ENCODE measurements at places on chromosomes 12 and 14.

- no peak for DNase-seq
Measured at GRCh38 chr14:57122129-57122528, 146.6 kb downstream of the EXOC5 start.

- no peak for DNase-seq
Measured at GRCh38 chr14:52227619-52228222, 39.8 kb upstream of the PTGDR start.

DNA sequence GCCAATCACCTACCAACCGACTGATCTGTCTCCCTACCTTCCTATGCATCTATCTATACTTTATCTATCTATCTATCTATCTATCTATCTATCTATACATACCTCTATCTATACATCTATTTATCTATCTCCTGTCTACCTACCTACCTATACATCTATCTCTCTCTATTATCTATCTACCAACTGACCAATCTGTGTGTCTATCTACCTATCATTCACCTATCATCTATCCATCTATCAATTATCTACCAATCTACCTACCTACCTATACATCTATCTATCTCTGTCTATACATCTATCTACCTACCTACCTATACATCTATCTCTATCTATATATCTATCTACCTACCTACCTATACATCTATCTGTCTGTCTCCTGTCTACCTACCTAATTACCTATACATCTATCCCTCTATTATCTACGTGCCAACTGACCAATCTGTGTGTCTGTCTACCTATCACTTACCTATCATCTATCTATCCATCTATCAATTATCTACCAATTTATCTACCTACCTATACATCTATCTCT lies 3.5 kb downstream of the DNAH10 start:
- DNase-seq: no peak

DNA sequence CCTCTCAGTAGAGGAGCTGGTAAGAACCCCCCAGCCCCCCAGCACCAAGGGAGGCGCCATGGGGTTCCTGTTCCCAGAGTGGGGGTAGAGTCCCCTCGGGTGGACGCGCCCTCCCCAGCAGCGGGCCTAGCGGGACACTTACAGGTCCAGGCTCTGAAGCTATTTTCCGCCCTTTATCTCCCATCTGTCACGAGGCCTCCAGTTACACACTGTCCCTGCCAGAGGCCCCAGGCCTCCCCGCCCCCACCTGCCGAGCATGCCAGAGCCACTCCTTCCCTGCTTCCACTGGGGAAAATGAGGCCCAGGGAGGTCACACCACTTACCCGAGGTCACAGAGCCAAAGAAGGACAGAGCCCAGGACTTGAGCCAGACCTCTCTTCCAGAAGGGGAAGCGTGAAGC lies 3.1 kb downstream of the C14orf180 start:
- DNase-seq: no peak

GRCh38 chr12:87444039-87444438 lies 585.2 kb downstream of the C12orf50 start:
- DNase-seq: no peak

DNA sequence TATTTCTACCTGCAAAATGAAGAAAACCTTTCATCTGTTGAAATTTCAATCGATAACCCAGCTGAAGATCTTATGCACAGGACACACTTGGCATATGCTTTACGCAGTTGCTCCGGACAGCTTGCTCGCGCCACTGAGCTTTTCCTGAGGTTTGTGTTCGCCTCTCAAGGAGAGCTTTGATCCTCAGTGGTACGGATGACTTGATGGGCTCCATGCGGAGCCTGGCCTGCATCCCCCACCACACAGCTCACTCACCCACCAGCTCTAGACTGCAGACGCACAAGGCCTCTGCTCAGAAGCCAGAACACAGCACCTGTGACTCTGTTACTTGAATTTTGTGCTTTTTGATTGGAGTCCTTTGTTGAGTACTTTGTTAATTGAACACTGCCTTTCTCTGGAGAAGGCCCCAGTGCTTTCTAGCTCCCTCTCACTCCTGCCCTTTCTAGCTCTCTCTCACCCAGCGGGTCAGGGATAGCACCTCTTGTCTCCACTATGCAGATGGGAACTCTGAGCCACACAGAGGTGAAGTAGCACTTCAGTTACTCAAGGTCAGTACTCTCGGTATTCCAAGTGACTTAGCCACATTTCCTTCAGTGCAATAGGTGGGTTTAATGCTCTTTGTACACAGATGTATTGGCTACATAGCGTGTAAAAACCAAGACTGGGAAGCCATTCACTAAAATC lies 52.1 kb downstream of the TBC1D30 start:
- DNase-seq: no peak

DNA sequence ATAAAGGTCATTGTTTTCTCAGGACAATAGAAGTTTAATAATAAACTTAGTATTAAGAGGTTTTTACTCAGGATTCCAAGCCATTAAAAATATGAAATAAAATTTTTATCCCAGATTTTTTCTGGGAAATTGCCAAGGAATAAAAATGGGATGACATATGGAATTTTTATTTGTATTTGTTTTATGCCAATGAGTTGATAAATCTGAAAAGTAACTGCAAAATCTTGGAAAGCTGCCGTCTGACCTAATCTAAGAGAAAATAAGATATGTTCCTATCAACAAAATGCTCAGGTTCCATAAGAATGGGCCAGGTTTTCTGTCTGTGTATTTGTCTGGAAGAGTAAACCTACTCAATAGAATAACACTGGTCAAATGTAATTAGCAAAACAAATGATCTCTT lies 22.2 kb upstream of the KERA start:
- no peak for DNase-seq

DNA sequence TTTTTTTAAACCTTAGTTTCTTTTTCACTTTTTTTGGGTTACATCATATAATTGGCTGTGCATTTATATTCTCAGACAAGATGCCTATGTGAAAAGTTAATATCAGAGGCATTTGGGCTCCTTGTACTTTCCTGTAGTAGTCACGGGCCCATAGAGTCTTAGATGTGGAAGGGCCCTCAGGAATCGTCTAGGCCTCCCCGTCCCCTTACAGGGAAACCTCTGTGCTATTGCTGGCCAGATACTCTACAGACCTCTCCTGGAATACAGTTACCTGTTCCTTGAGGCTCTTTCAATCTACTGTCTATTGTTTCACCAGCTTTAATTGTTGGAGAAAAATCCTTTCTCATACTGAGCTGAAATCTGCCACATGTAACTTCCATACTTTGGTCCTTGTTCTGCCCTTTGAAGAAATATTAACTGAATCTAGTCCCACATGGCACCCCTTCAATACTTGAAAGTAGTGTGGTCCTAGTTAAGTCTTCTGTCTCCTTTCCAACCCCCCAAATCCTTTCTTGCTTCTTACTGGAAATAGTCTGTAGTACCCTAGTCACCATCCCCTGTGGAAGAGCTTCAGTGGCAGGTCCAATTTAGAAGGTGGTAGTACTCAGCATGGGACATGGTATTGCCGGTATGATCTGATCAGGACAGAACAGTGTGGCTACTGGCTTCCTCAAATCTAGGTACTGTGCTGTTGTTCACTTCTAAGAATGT lies 3.1 kb downstream of the ATP23 start:
- no peak for DNase-seq

DNA sequence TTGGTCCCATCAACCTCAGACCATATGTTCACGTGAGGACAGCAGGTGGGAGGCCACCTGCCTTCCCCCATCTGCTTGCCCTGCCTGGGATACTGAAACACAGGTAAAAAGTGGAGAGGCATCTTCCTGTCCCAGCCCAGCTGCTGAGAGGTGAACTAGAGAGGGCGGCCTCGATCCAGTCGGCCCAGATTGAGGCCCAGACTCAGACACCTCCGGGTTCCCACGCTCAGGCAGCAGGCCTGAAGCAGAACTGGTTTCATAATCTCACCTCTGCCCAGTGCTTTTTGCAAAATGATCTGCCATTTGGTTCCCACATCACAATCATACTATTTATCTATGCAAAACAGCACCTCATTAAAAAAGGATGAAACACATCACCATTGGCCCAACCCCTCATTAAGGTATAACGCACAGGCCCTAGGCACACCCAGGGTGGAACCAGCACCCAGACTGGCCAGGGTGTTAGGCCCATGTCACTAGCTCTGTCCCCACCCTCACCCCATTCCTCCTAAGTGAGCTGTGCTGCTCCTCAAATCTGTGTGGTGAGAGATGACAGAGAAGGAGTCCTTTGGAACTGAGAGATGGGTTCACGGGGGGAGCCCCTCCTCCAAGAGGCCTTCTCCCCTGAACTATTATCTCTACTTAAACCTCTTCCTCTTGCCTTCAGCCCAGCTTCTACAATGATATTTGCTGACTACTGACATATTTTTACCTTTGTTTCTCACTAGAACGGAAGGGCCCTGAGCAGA lies 81.1 kb downstream of the ZFP36L1 start:
- DNase-seq: peak; percentile 41

- DNase-seq: no peak
Measured at GRCh38 chr12:42810006-42810405, 220.5 kb upstream of the PRICKLE1 start.

DNA sequence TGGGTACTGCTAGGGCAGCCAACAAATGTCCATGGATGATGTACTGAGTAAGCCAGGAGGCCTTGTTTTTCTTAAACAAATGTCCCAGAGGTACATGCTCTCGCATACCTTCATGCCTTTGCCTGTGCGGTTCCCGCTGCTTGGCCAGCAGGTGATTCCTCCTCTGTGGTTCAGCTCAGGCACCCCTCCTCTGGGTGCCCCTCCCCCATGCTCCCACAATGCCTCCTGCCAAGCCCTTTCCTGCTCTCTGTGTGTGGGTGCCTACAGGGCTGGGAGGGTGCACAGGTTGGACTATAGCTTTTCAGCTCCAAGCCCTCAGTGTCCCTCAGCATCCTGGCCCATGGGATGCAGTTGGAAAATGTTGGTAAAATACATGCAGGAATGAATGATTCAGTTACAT lies 23.5 kb downstream of the ASB2 start:
- no peak for DNase-seq

- no peak for DNase-seq
Measured at GRCh38 chr12:20493934-20494333, 125.6 kb downstream of the PDE3A start.

DNA sequence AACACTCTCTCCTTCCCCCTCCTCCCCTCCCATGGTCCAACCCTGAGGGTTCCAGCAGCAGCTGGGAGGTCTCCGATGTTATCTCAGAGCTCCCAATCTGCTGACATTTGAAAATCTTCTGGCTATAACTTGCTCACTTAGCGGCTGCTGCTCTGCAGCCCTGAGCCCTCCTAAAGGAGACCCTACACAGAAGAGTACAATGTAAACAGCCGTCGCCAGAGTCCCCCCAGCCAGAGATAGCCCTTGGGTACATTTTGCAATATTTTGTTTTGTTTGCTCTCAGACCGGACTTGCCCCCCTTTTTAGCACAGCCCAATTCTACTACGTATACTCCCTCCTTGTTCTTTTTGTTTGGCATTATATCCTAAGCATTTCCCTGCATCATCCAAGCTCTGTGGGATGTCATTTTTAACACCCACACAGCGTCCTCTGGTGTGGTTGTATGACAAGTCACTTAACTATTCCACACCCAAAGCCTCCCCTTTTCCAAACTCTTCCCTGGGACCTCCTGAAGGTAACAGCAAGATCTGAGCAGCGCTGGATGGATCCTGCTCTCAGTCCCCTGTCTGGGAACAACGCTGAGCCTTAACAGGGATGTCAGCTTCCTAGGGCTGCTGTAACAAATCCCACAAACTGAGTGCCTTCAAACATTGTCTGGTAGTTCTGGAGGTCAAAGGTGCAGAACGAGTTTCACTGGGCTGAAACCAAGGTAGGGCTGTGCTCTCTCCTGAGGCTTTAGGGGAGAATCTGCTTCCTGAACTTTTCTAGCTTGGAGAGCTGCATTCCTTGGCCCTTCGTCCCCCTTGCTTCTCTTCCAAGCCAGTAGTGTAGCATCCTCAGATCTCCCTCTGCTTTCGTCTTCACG lies 25.3 kb upstream of the TCL1B start:
- DNase-seq: no peak

DNA sequence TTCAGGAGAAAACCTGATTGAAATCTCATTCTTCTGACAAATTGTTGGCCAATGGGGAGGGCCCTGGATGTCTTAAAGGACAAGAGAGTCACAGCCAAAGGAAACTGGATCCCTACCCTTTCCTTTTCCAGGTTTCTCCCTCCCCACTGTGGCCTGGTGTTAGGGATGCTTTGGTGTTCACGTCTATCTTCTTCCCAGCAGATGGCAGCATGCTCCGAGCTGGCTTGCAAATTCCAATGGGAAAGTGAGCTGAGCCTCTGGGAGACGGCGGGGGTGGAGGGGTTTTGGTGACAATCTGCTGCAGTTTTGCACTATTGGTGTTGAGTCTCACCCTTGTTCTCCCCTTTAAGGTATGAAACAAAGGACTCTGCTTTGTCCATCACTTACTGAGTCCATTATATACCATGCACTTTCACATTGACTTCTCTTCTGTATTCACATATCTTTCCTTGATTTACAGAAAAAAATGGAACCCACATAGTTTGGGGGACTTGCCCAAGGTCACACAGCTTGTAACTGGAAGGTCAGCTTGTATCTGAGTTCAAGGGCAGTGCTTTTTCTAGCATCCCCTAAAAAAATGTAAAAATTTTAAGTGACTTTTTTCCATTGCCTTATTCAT lies 39.3 kb downstream of the CCDC177 start:
- no peak for DNase-seq

DNA sequence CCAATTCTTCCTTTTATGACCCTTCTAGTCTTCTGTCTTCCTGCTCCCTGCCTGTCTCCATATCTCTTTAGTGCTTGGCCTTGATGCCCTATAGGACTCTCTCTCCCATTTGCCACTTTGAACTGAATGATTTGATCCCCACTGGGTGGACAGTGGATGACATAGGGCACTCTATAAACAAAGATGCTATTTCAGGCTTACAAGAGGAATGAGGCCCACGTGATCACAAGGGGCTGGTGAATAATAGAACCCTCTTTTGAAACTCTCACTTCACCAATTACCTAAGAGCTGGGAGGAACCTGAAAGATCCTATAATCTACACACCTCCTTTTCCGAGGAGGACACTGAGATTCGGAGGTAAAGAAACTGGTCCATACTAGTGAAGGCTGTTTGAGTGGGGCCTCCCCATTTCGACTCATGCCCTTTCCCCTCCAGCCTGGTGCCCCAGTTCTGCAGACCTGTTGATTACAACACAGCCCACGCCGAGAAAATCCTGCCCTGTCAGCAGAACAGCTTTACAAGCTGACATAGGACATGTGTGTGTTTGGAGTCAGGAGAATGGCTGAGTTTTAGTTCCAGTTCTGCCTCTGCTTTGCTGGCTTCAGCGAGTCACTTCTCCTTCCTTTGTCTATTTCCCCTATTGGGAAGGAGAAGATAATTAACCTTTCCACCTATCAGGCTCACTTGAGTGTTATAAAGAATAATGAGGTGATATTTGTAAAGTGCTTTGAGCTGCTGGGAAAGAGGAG lies 400.3 kb downstream of the ZFP36L1 start:
- DNase-seq: peak; percentile 86

Measured in sigmoid colon (tissue), 7 donors.